ENCODE measurements at places on chromosomes 3 and 15. TPM values are rescaled to one million over a fixed set of nuclear protein-coding genes. Genes with fewer than 3 reads are reported as not detected.
A peak's percentile ranks its signal among the peaks of the same experiment; 100 is the strongest.

OR5K2 gene
- not detected for total RNA-seq

RBP2 gene
- total RNA-seq: not detected

TTC14 gene
- 70.6 TPM for total RNA-seq

LRRC34 gene
- 6.4 TPM for total RNA-seq

CPNE9 gene
- not detected for total RNA-seq

PEX5L gene
- not detected for total RNA-seq

TERC gene
- total RNA-seq: 174 TPM

SLC22A13 gene
- not detected for total RNA-seq

SNTN gene
- total RNA-seq: not detected

GP5 gene
- total RNA-seq: 1.2 TPM

FAM81A gene
- 2.3 TPM for total RNA-seq

SFMBT1 gene
- total RNA-seq: 31.3 TPM

DNA sequence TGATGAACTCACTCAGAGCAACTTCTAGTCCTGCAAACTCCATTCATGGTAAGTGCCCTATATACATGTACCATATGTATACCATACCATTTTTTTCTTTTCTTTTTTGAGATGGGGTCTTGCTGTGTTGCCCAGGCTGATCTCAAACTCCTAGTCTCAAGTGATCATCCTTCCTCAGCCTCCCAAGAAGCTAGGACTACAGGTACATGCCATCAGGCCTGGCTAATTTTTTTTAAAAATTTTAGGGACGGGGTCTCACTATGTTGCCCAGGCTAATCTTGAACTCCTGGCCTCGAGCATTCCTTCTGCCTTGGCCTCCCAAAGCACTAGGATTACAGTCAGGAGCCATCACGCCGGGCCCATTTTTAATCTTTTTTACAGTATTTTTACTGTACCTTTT is 67.3 kb upstream of the MFGE8 start:
- no peak overlapping the region for H3K4me3 ChIP-seq
- no peaks in the 10 kb centered on the region for H3K27me3 ChIP-seq
- no peak overlapping the region for H3K27ac ChIP-seq
- no peaks in the 10 kb centered on the region for H3K36me3 ChIP-seq

GRCh38 chr3:158731938-158732855 is at the start of gene RARRES1:
TSS of gene RARRES1 (minus strand) at chr3:158732457. CDS start at chr3:158732415, 42 bp downstream.
- H3K4me1 ChIP-seq: peaks cover 16% of the 10 kb centered on the region
- DNase-seq: peak; percentile 67
- H3K27ac ChIP-seq: peak within 1 kb of the TSS; percentile 38
- H3K4me3 ChIP-seq: peak within 1 kb of the TSS; percentile 46
- H3K27me3 ChIP-seq: no peaks in the 10 kb centered on the region
- H3K36me3 ChIP-seq: no peaks in the 10 kb centered on the region

- no peak for DNase-seq
- no peaks in the 10 kb centered on the region for H3K4me1 ChIP-seq
- H3K36me3 ChIP-seq: peaks cover 39% of the 10 kb centered on the region
- no peaks in the 10 kb centered on the region for H3K27me3 ChIP-seq
Observed at GRCh38 chr15:43423793-43424192, 52.9 kb downstream of the TUBGCP4 start.

GRCh38 chr3:46916278-46916677 is 38.8 kb downstream of the PTH1R start:
- H3K27me3 ChIP-seq: no peaks in the 10 kb centered on the region
- H3K4me1 ChIP-seq: no peaks in the 10 kb centered on the region
- H3K27ac ChIP-seq: no peak overlapping the region
- DNase-seq: no peak
- no peak overlapping the region for H3K4me3 ChIP-seq

- no peaks in the 10 kb centered on the region for H3K27me3 ChIP-seq
- H3K4me1 ChIP-seq: no peaks in the 10 kb centered on the region
- H3K4me3 ChIP-seq: no peak overlapping the region
Observed at GRCh38 chr3:100169201-100169920, 55.1 kb upstream of the FILIP1L start.

GRCh38 chr3:17672506-17672905 is 69.9 kb downstream of the TBC1D5 start:
- no peak overlapping the region for H3K27ac ChIP-seq
- no peaks in the 10 kb centered on the region for H3K27me3 ChIP-seq

GRCh38 chr3:165983284-165983683 is 146.1 kb upstream of the BCHE start:
- no peaks in the 10 kb centered on the region for H3K27me3 ChIP-seq
- H3K4me3 ChIP-seq: no peak overlapping the region
- no peak overlapping the region for H3K27ac ChIP-seq
- H3K36me3 ChIP-seq: no peaks in the 10 kb centered on the region
- DNase-seq: no peak
- H3K4me1 ChIP-seq: no peaks in the 10 kb centered on the region

DNA sequence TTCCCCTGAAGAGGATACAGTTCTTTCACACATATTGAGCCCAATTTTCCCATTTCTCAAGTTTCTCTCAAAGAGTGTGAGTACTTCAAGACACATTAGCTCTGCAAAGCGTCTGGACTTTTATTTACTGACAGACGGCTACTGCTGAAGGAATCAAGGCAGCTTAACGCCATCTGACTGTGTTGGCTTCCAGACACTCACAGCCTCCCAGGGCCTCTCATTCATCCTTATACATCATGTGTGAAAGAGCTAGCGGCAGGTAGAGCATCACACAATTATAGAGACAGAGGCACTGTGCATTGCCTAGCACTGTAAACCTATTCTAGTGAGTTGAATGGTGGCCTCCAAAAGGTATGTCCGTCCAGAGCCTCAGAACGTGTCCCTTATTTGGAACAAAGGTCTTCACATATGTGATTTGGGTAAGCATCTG is 284.1 kb upstream of the STT3B start:
- H3K4me1 ChIP-seq: no peaks in the 10 kb centered on the region
- H3K36me3 ChIP-seq: no peaks in the 10 kb centered on the region
- no peak overlapping the region for H3K27ac ChIP-seq
- DNase-seq: no peak
- H3K4me3 ChIP-seq: no peak overlapping the region

DNA sequence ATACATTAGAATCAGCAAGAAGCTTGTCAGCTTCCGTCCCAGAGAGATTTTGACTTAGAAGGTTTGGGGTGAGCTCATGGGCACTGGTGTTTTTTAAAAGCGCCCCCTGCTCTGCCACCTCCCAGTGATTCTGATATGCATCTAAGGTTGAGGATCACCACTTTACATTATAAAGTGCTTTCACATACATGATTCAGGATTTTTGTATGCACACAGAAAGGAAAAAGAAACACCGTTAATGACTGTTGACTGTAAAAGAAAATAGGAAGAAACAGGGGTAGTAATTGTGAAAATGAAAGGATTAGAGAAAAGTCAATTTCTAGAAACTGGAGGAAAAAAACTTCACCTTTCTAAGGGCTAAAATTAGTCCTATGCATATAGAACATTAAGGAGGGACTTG is 104.9 kb upstream of the ZBED2 start:
- H3K36me3 ChIP-seq: no peaks in the 10 kb centered on the region
- no peak for DNase-seq
- H3K4me3 ChIP-seq: no peak overlapping the region

DNA sequence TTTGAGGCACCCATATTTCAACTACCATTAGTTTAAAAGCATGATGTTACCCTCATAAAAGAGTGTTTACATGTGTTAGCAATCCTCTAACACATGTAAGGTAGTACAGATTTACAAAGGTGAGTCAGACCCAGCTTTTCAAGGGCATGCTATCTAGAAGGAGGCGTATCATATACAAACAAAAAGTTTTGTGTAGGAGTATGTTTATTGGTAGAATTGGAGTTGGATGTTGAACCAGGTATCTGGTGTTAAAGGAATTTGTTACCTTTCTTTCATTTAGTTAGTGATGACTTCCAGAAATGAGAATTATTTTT is 2.4 kb downstream of the HACD3 start:
- H3K27me3 ChIP-seq: no peaks in the 10 kb centered on the region
- DNase-seq: no peak
- H3K27ac ChIP-seq: peak overlapping the region; percentile 45
- H3K36me3 ChIP-seq: no peaks in the 10 kb centered on the region
- no peak overlapping the region for H3K4me3 ChIP-seq

GRCh38 chr3:119173325-119173724 is at the start of gene UPK1B:
TSS of gene UPK1B (plus strand) at chr3:119173598. CDS start at chr3:119186742, 13,144 bp downstream.
- H3K36me3 ChIP-seq: no peaks in the 10 kb centered on the region
- no peak within 1 kb of the TSS for H3K27ac ChIP-seq
- H3K27me3 ChIP-seq: no peaks in the 10 kb centered on the region
- H3K4me3 ChIP-seq: no peak within 1 kb of the TSS
- no peaks in the 10 kb centered on the region for H3K4me1 ChIP-seq

- no peaks in the 10 kb centered on the region for H3K4me1 ChIP-seq
- no peak overlapping the region for H3K27ac ChIP-seq
- no peak overlapping the region for H3K4me3 ChIP-seq
- H3K36me3 ChIP-seq: no peaks in the 10 kb centered on the region
Observed at GRCh38 chr3:142615171-142615570, 19.0 kb downstream of the PLS1 start.

DNA sequence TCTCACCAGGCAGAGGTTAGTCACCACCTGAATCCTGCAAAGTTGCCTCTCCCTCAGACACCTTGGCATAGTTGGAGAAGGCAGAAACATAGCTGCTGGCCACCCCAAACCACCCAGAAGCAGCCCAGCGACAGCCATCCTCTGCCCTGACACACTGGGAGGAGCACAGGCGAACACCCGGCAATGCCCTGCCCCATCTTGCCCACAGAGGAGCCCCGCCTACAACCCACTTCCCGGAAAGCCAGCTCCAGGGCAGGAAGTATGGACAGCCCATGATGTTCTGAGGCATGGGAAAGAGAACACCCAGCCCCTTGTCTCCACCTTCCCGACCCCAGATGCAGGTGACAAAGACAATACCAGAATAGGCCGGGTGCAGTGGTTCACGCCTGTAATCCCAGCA is 12.6 kb upstream of the SHISA5 start:
- no peaks in the 10 kb centered on the region for H3K36me3 ChIP-seq
- DNase-seq: no peak
- H3K27ac ChIP-seq: no peak overlapping the region
- H3K4me3 ChIP-seq: no peak overlapping the region

- H3K27me3 ChIP-seq: no peaks in the 10 kb centered on the region
- H3K27ac ChIP-seq: no peak overlapping the region
- H3K4me1 ChIP-seq: no peaks in the 10 kb centered on the region
- peak; percentile 14 for DNase-seq
- H3K36me3 ChIP-seq: no peaks in the 10 kb centered on the region
Observed at GRCh38 chr3:72329354-72329753, 518.9 kb downstream of the SHQ1 start.

- no peak for DNase-seq
- H3K4me3 ChIP-seq: no peak overlapping the region
- H3K27ac ChIP-seq: no peak overlapping the region
- no peaks in the 10 kb centered on the region for H3K27me3 ChIP-seq
Observed at GRCh38 chr3:13004376-13004775, 68.9 kb downstream of the IQSEC1 start.

DNA sequence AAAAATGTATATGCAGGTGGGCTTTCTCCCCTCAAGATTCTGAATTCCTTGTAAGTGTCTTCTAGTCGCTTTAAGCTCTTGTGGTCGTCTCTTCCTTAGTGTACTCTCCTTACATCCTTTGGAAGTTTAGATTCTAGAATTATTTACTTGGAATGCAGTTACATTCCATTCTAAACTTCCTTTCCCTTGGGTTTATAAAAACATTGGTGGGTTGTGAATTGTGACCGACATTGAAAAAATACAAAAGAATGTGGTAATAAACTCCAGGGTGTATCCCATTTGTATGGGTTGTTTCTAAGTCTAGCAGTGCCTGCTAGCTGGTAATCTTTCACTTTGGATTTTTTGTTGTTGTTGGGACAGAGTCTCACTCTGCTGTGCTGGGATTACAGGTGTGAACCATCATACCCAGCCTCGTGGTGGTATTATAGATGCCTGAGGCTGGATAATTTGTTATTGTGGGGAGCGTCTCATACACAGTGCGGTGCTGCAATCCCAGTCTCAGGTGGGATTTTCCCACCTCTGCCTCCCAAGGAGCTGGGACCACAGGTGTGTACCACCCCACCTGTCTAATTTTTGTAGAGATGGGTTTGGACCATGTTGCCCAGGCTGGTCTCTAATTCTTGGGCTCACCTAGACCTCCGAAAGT is 9.1 kb downstream of the CHD2 start:
- H3K4me1 ChIP-seq: peaks cover 95% of the 10 kb centered on the region
- peak overlapping the region; percentile 98 for H3K27ac ChIP-seq
- no peak for DNase-seq
- H3K27me3 ChIP-seq: no peaks in the 10 kb centered on the region
- H3K36me3 ChIP-seq: no peaks in the 10 kb centered on the region

GRCh38 chr3:127053026-127053425 is 70.1 kb downstream of the PLXNA1 start:
- DNase-seq: no peak
- no peak overlapping the region for H3K4me3 ChIP-seq
- no peaks in the 10 kb centered on the region for H3K27me3 ChIP-seq
- H3K36me3 ChIP-seq: no peaks in the 10 kb centered on the region
- no peak overlapping the region for H3K27ac ChIP-seq

- H3K27ac ChIP-seq: peak overlapping the region; percentile 94
- H3K4me3 ChIP-seq: no peak overlapping the region
- peaks cover 70% of the 10 kb centered on the region for H3K4me1 ChIP-seq
Observed at GRCh38 chr3:125119752-125120378, 64.1 kb upstream of the HEG1 start.

- no peaks in the 10 kb centered on the region for H3K36me3 ChIP-seq
- H3K4me3 ChIP-seq: no peak overlapping the region
- H3K4me1 ChIP-seq: no peaks in the 10 kb centered on the region
- DNase-seq: no peak
- H3K27me3 ChIP-seq: no peaks in the 10 kb centered on the region
Observed at GRCh38 chr3:151584566-151584965, 123.7 kb upstream of the IGSF10 start.

GRCh38 chr15:31262901-31263671 is 63.5 kb upstream of the KLF13 start:
- H3K27me3 ChIP-seq: no peaks in the 10 kb centered on the region
- H3K36me3 ChIP-seq: no peaks in the 10 kb centered on the region
- peak; percentile 79 for DNase-seq
- H3K4me3 ChIP-seq: no peak overlapping the region
- peaks cover 16% of the 10 kb centered on the region for H3K4me1 ChIP-seq
- peak overlapping the region; percentile 79 for H3K27ac ChIP-seq

- no peak overlapping the region for H3K4me3 ChIP-seq
- H3K4me1 ChIP-seq: peaks cover 8% of the 10 kb centered on the region
- H3K27ac ChIP-seq: no peak overlapping the region
Observed at GRCh38 chr3:111668888-111669488, 73.8 kb upstream of the ZBED2 start.

DNA sequence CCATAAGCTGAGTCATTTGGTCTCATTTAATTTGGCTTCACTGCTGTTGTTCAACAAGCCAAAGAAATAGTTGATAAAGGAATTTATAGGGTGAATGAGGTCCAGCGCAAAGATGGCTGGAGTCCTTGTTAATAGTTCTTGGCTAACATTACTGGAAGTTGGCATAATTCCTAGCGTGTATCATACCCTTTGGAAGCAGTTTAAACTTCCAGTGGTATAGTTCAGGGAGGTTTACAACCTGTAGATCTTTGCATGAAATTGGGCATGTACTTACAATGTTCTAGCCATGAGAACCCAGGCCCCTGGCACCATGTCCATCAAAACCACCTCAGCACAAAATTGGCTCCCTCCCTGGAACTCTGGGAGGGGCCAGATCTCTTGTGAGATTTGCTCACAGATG is 380.8 kb downstream of the LRTM1 start:
- H3K4me3 ChIP-seq: no peak overlapping the region
- no peak overlapping the region for H3K27ac ChIP-seq
- no peaks in the 10 kb centered on the region for H3K4me1 ChIP-seq
- H3K27me3 ChIP-seq: no peaks in the 10 kb centered on the region
- H3K36me3 ChIP-seq: no peaks in the 10 kb centered on the region
- no peak for DNase-seq

- H3K36me3 ChIP-seq: no peaks in the 10 kb centered on the region
- no peak overlapping the region for H3K4me3 ChIP-seq
- peaks cover 6% of the 10 kb centered on the region for H3K4me1 ChIP-seq
Observed at GRCh38 chr3:31876331-31876730, 104.7 kb downstream of the OSBPL10 start.

All from thyroid gland (tissue), 4 donors.